Bronchial epithelial cell (primary cell): ENCODE measurements at places on chromosomes 4 and X. TPM values are rescaled to one million over a fixed set of nuclear protein-coding genes. Genes with fewer than 3 reads are reported as not detected.

The CXCL6 gene
- 0.26 TPM in 1 of 2 replicates, not detected in the other for total RNA-seq

The PRSS12 gene
- 24.2 and 33.7 TPM in 2 replicates for total RNA-seq

The NSD2 gene
- total RNA-seq: 43.4 and 48.1 TPM in 2 replicates

The CENPVL1 gene
- total RNA-seq: not detected in 2 replicates

The FGF2 gene
- total RNA-seq: 9.2 and 14.8 TPM in 2 replicates

The CENPVL2 gene
- total RNA-seq: not detected in 2 replicates

The TEX13C gene
- not detected in 2 replicates for total RNA-seq

The PPP1R2C gene
- total RNA-seq: not detected in 2 replicates

The VCX3A gene
- not detected in 2 replicates for total RNA-seq

The PJA1 gene
- 52.6 and 55.5 TPM in 2 replicates for total RNA-seq

The TIMM17B gene
- total RNA-seq: 28.2 and 35.2 TPM in 2 replicates

The PCSK1N gene
- 0.26 and 0.51 TPM in 2 replicates for total RNA-seq

The SUPT20HL1 gene
- under 0.01 TPM in 1 of 2 replicates, not detected in the other for total RNA-seq

The CXCL5 gene
- 0.51 and 0.53 TPM in 2 replicates for total RNA-seq

The FGFRL1 gene
- 14.2 and 14.7 TPM in 2 replicates for total RNA-seq

The F8A1 gene
- total RNA-seq: 0.64 and 0.79 TPM in 2 replicates

The ZNF185 gene
- 93.5 and 264 TPM in 2 replicates for total RNA-seq

The SULT1E1 gene
- 1.1 and 5.5 TPM in 2 replicates for total RNA-seq

The HSFX4 gene
- total RNA-seq: not detected in 2 replicates

The GPRIN3 gene
- total RNA-seq: not detected in 2 replicates

The ADH7 gene
- 8.4 and 31.2 TPM in 2 replicates for total RNA-seq

The TRAPPC2 gene
- total RNA-seq: 14.1 and 17.9 TPM in 2 replicates

The HS3ST1 gene
- total RNA-seq: 1.8 and 2.4 TPM in 2 replicates

The HGFAC gene
- total RNA-seq: not detected in 2 replicates

The RGN gene
- 0.26 TPM in 1 of 2 replicates, not detected in the other for total RNA-seq

The WDR17 gene
- under 0.01 and 0.13 TPM in 2 replicates for total RNA-seq

The TCEAL6 gene
- total RNA-seq: not detected in 2 replicates

The LDB2 gene
- not detected in 2 replicates for total RNA-seq

The GUCY1B1 gene
- 2.1 and 4.6 TPM in 2 replicates for total RNA-seq

The TBC1D1 gene
- total RNA-seq: 30.3 and 47.1 TPM in 2 replicates

The TCEAL7 gene
- 0.77 and 1.1 TPM in 2 replicates for total RNA-seq

The SLC6A14 gene
- total RNA-seq: 31.3 and 111 TPM in 2 replicates

The DACH2 gene
- total RNA-seq: 0.26 TPM in 2 replicates
